ENCODE measurements at places on chromosomes 3 and 15.

GRCh38 chr15:27563765-27564370, 535.2 kb downstream of the OCA2 start:
- peak; percentile 22 for DNase-seq

- peak; percentile 53 for DNase-seq
These were observed 9.8 kb downstream of the RAB27A start for GRCh38 chr15:55279746-55280351.

DNA sequence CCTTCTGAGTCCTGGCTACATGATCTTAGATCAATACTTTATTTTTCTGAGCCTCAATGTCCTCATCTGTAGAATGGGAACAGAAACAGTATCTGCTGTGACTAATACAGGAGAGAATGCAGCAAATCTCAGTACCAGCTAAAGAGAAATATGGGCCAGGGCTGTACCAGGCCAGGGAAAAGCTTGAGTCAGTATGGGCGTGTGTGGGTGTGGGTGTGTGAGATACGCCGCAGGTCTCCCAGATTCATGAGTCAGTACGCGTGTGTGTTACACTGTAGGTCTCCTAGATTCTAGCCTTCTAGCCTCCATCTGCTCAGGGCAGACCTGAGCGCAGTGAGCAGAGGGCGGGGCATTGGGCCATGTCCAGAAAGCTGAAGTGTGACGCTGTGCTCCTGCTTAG, 15.2 kb downstream of the GNAI2 start:
- no peak for DNase-seq

DNA sequence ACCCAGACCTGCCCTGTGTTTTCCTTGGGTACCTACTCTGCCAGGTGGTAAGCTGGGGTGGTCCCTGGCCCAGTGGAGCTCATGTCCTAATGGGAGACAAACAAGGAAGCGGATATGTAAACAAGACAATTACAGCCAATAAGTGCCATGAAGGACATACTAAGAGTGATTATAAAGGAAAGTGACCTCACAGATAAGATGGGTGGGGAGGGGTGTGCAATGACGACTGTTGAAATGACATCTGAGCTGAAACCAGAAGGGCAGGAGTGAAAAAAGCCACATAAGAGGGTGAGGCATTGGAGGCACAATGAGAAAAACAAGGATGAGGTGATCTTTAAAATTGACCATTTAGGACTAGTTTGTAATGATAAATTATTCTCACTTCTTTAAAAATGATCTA, 336.2 kb upstream of the IL12A start:
- DNase-seq: no peak

- DNase-seq: peak; percentile 95
These were observed 49.8 kb upstream of the GALNT15 start for GRCh38 chr3:16124636-16125035.

DNA sequence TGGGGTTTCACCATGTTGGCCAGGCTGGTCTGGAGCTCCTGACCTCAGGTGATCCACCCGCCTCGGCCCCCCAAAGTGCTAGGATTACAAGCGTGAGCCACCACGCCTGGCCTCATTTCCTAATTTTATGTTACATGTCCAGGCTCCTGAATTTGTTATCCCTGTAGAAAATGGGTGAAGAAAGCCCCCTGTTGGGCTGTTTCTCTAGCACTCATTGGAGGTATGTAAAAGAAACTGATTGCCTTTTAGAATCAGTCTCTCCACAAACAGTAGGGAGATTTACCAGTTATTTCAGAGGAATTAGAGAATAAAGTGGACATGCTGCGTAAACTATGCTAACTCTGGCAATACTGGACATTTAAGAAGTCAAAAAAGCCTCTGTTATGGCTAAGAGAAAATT, 364.1 kb upstream of the TBL1XR1 start:
- DNase-seq: no peak

DNA sequence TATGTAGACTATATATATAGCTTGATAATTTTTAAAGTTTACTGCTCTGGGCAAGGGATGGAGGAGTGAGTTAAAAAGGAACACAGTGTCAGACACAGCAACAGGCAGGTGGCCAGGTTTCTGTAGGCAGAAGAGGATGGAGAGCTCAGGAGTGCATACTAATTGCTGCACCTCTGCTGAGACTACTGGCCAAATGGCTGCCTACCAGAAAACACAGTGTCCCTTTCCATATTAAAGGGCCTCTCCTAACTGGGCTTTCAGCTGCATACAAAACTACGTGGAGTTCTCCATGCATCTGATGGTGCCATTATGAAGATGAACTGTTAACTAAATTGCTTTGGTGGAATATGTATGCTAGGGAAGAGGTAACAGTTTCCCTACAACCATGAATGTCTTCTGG, 1.8 kb downstream of the ATP13A4 start:
- no peak for DNase-seq

DNA sequence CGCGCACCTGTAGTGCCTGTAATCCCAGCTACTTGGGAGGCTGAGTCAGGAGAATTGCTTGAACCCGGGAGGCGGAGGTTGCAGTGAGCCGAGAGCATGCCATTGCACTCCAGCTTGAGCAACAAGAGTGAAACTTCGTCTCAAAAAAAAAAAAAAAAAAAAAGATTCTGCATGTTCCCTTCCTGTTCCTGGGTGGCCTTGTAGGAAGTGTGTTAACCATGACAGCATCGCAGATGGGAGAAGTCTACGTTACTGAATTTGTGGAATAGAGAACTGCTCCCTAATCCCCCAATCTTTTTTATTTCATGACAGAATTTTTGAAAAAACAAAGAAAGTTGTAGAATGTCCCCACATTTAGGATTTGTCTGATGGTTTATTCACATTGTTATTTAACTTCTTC, 45.4 kb downstream of the FOXL2 start:
- DNase-seq: no peak

DNA sequence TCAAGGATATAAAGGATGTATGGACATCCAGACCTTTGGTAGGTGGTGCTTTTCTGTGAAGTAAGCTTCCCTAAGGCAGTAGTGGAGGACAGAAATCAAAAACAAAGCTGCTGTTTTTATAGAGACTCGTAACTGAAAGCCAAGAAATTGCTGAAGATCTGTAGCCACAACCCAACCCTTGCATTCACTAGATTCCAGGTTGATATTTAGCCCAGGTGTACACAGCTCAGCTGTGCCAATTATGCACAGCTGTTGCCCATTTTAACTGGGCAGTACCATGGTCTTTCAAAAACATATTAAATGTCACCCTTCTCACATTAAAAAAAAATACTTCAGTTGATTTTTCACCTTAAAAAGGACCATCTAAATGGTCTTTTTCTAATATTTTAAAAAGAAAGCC, 75.8 kb downstream of the CNTN3 start:
- DNase-seq: no peak

GRCh38 chr3:157502916-157503595, at the start of gene VEPH1:
Gene VEPH1 (minus strand): TSS chr3:157503416. CDS start chr3:157495349, 8,067 bp downstream.
- peak; percentile 33 for DNase-seq

DNA sequence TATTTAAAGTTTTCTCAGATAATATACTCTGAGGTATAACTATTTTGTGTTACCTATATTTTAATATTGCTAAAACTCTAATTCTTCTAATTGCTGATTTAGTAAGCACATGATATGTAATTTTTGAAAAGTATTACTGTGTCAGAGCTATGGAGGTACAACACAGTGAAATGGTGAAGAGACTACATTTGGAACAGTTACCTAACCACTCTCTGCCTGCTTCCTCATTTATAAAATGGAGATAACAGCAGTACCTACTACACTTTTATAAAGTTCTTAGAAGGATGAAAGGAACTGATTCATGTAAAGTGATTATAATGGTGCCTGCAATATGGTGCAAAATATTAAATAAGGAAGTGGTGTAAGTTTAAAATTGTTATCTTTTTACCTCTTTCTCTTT, 16.3 kb upstream of the NEK10 start:
- no peak for DNase-seq

DNA sequence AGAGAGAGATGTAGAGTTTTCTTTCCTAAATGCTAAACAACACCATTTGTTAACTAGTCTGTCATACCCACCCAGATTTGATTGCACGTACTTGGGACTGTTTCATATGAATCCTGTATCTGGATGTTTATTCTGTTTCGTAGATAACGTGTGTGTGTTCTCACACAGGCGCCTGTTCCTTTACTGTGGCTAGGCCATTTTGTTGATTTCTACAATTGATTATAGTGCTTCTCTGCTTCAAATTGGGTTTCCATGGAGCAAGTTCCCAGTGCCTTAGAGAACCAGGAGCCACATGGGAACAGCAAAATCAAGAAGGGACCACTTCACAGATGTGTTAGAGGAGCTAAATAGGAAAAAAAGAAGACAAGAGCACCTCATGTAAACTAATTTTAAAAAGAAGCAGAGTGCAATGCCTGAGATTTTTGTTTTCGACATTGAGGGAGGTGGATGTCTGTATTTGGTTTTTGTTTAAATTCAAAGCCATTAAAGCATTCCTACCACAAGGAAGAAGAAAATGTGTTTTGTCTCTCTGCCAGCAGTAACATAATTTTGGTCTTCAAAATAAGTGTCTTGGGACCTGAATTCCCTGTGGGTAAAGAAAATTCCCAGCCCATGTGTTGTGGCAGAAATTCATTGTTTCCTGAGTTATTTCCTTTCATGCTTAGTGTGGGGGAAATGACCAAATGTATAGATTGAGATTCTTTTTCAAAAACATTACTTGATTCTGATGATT, 424.0 kb upstream of the C2CD4B start:
- peak; percentile 93 for DNase-seq

DNA sequence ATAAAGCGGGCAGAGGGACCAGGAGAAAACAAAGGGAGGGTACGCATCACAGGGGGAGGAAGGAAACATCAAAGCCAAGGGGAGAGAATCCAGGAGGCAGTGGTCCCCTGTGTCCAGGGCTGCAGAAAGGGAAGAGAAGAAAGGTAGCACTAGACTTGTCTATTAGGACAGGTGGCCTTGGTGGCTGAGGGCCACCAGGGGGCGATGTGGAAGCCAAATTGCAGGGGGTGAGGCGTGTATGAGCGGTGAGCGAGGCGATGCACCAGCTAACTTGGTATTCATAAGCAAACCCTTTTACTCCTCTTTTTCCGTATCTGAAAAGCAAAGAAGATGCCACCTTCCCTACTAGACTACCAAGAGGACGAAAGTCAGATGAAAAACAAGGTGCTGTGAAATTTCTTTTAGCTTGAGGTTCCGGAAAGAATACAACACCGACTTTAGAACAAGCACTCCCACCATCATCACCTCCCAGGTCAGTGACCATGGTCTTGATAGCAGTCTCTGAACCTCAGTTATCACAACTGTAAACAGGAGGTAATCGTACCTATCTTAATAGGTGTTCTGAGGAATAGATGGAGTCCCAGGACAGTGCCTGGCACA, 654.4 kb upstream of the ADAMTS9 start:
- peak; percentile 31 for DNase-seq

DNA sequence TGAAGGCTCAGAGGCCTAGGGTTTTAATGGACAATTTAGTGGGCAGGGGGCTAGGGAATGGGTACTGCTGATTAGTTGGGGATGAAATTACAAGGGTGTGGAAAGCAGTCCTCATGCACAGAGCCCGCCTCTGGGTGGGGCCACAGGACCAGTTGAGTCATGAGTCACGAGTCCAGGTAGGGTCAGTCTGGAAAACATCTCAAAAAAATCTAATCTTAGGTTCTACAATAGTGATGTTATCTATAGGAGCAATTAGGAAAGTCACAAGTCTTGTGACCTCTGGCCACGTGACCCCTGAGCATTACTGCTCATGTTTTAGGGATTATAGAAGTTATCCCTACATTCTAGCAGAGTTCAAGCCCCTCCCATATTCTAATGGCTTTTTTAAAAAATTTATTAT, 18.6 kb upstream of the IREB2 start:
- no peak for DNase-seq

DNA sequence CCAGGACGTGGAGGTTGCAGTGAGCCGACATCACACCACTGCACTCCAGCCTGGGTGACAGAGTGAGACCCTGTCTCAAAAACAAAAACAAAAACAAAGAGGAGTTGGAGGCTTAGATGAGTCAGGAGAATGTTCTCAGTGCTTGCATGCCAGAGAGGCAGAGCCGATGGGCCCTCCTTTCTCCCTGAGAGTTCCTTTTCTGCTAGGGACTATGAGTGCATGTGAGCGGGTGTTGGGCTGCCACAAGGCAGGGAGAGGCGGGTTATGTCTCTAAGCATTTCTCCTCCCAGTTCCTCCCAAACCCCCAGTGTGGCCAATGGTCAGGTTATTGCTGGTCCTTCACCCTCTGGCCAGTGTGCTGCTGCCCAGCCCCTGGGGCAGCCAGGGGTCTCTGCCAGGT, 45.1 kb downstream of the RTP1 start:
- no peak for DNase-seq

- no peak for DNase-seq
These were observed 41.1 kb upstream of the PLSCR5 start for GRCh38 chr3:146646261-146646660.

DNA sequence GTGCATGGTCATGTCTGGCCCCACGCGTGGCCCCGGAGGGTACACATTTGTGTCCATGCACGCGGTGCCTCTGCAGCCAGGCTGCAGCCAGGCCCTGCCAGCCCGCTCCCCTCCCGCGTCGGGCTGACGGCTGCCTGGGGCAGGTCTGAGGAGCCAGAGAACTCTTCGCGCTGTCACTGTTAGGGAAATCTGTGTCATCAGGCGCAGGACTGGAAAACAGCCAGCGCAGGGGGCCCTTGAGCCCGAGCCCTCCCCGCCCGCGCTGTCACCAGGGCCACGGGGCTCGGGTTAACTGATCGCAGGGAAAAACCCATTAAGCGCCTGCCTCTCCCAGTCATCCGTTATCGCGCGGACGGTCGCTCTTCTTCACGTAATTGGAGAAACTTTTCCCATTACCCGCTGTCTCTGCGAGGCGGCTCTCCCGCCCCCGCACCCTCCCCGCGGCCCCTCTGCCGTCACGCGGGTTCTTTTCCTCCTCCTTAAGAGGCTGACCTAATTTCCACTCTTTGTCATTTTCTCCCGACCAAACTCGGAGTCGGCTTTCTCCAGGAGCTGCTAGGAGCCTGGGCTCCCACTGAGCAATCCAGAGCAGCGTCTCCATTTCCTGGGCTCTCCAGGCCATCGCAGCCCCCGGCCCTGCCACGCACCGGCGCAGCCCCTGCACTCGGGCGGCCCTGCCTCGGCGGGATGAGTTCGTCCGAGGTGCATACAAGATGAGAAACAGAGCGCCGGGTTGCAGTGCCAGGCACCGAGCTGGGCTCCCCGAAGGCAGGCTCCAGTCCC, 57.5 kb upstream of the PRR23E start:
- DNase-seq: no peak

- DNase-seq: no peak
These were observed 780.4 kb downstream of the TBL1XR1 start for GRCh38 chr3:176416870-176417269.

DNA sequence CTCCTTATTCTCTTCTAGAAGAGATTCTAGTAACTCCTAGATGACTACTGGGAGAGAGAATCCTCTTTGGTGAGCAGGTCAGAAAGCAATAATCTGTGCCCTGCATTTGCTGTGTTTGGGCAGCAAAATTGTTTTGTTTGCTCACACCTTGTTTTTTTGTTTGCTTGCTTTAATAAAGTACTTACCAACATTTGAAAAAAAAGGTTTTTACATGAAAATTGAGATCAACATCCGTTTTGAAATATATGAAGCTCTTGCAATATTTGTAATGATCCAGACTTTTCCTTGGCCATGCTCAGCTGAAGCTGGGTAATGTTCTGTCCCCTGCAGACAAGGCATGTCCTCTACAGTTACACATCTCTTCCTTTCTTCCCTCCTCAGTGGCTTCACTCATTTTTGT, 62.2 kb downstream of the DIPK2A start:
- DNase-seq: no peak

Measured in fibroblast of skin of scalp (primary cell).